ENCODE measurements at places on chromosomes 12 and 14.

- DNase-seq: no peak
Measured at GRCh38 chr12:6942331-6942665, 1.3 kb upstream of the RNU7-1 start.

DNA sequence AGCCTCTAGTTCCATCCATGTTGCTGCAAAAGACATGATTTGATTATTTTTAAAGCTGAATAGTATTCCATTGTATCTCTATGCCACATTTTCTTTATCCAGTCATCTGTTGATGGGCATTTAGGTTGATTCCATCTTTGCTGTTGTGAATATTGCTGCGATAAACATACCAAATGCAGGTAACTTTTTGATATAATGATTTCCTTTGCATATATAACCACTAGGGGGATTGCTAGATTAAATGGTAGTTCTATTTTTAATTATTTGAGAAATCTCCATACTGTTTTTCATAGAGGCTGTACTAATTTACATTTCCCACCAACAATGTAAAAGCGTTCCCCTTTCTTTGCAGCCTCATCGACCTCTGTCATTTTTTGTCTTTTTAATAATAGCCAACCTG is 342.5 kb downstream of the MDGA2 start:
- DNase-seq: no peak

DNA sequence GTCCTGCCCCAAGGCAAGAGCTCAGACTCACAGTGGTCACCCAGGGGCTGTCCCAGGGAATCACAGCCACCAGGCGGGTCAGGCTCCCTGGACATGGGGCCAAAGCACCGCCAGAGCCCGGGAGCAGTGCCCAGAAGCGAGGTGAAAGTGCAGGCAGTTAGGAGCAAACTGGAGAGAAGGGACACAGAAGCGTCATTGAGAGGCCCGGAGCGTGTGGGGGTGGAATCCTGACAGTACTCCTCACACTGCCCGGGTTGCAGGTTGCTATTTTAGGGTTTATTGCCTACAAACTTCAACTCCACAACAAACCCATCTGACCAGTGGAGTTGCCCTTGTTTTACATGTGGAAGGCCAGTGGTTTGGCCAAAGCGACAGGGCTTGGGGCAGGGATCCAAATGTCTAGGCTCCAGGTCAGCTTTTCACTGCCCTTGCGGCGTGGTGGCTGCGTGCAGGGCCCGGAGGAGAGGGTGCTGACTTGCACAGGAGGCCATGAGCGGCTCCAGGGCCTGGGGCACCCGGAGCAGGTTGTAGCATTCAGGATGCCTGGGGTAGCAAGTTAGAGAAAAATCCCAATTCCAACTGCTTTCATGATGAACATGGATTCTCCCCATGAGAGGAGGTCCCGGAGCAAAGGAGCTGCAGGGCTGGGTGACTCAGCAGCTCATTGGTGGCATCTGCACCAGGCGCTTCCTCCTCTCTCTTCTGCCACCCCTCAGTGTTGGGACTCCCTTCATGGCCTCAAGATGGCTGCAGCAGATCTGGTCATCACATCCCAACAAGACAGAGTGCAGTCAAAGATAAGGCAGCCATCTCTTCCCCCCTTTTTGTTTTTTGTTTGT is 112.3 kb upstream of the NCOR2 start:
- DNase-seq: no peak

DNA sequence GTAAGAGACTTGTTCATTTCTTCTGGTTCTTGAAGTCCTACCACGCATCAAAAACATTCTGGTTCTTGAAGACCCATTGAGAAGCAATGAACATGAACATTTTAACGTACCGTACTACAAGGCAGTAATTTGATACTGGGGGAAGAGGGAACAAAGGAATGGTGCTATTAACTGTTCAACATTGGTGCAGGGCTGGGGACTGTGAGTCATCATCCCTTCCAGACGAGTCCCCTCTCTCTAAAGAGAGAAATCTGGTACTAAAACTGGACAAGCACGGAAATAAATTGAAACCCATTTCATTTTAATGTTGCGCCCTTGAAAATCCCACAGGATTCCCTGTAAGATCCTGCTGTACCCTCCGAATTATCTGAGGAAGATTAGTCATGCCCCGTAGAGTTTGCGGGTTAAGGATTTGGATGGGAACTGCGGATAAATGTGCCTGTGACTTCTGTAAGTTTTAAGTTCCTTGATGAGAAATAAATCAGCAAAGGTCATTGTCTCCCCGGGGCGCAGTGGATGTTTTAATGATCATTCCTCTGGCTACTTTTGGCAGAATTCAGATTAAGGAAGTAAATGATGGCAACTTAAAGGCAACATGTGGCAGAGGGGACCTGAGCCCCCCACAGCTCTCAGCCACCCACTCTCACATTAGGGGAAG is 78.6 kb downstream of the KCNK13 start:
- DNase-seq: no peak

- DNase-seq: no peak
Measured at GRCh38 chr12:3551386-3551785, 60.4 kb downstream of the PRMT8 start.

- DNase-seq: no peak
Measured at GRCh38 chr12:104719700-104720338, 238.3 kb downstream of the SLC41A2 start.

GRCh38 chr14:31949709-31950108 is 127.4 kb upstream of the ARHGAP5 start:
- DNase-seq: no peak

- DNase-seq: no peak
Measured at GRCh38 chr14:89700801-89701200, 253.7 kb downstream of the EFCAB11 start.

GRCh38 chr12:106078358-106079010 is 60.3 kb downstream of the NUAK1 start:
- DNase-seq: no peak

GRCh38 chr14:37406095-37406494 is 189.0 kb downstream of the FOXA1 start:
- DNase-seq: no peak

DNA sequence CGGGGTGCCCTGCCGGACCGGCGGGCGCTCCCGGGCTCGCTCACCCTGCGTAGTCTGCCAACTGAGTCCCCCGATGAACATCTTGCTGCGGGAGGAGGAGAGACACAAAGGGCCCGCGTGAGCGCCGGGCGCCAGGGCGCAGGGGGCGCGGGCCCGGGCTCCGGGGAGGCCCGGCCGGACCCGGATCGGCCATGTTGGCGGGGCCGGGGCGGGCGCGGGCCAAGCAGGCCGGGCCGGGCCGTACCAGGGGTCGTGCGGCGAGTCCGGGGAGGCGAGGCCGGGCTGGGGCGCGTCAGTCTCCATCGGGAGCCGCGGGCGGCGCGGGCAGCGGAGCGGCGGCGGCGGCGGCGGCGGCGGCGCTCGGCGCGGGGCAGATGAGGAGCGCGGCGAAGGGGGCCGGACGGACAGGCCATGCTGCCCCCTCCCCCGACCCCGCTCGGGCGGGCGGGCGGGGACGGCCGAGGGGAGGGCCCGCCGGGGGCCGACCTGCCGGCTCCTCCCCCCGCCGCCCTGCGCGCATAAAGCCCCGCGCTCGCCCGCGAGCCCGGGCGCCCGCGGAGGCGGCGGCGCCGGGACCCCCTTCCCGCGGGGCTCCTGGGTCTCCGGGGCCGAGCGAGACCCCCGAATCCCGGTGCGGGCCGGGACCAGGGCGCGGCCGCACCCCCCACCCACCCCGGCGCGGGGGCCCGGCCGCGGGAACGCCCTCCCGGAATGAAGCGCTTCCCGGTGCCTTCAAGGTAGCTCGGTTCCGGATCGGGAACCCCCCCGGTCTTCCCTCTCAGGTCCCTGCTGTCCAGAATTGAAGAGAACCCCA is at the start of gene MSI1:
MSI1 (minus strand) TSS at position 376 of the 814 bp plus-strand sequence; CDS start at position 303, 73 bp downstream.
- no peak for DNase-seq

- DNase-seq: peak; percentile 54
Measured at GRCh38 chr12:6606331-6607131, 648 bp downstream of the CHD4 start.

- no peak for DNase-seq
Measured at GRCh38 chr12:42484996-42485395, 104.5 kb downstream of the PRICKLE1 start.

GRCh38 chr12:103169-103981 is 36.8 kb downstream of the IQSEC3 start:
- no peak for DNase-seq

DNA sequence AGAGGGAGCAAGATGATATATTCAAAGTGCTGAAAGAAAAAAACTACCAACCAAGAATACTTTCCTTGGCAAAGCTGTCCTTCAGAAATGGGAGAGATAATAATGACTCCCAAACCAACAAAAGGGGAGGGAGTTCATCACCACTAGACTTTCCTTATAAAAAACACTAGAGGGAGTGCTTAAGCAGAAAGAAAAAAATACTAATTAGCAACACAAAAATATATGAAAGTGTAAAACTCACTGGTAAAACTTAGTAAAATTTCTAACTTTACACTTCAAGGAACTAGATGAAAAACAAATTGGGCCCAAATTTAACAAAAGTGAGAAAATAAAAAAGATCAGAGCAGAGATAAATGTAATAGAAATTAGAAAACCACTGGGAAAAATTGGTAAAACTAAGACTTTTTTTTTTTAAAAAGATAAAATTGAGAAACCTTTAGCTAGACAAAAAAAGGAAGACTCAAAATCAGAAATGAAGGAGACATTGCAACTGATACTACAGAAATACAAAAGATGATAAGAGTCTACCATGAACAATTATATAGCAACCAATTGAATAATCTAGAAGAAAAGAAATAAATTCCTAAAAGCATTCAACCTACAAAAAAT is 60.4 kb upstream of the FAR2 start:
- DNase-seq: no peak

- no peak for DNase-seq
Measured at GRCh38 chr12:749751-750270, 2.6 kb upstream of the WNK1 start.

Data from HL-60 (cell line).